ENCODE measurements at places on chromosomes 7 and 10.

GRCh38 chr10:44994752-44995530 lies 5.8 kb upstream of the ZNF22 start:
- no peak for DNase-seq

DNA sequence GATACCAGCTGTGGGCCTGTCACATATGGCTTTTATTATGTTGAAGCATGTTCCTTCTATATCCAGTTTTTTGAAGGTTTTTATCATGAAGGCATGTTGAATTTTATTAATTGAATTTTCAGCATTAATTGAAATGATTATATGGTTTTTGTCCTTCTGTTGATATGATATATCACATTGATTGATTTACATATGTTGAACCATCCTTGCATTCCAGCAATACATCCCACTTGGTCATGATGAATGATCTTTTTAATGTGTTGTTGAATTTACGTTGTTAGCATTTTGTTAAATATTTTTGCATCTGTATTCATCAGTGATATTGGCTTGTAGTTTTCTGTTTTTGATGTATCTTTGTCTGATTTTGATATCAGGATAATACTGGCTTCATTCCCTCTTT lies 21.2 kb downstream of the PRSS37 start:
- DNase-seq = no peak

GRCh38 chr7:65746398-65746669 lies 126.5 kb upstream of the VKORC1L1 start:
- no peak for DNase-seq

DNA sequence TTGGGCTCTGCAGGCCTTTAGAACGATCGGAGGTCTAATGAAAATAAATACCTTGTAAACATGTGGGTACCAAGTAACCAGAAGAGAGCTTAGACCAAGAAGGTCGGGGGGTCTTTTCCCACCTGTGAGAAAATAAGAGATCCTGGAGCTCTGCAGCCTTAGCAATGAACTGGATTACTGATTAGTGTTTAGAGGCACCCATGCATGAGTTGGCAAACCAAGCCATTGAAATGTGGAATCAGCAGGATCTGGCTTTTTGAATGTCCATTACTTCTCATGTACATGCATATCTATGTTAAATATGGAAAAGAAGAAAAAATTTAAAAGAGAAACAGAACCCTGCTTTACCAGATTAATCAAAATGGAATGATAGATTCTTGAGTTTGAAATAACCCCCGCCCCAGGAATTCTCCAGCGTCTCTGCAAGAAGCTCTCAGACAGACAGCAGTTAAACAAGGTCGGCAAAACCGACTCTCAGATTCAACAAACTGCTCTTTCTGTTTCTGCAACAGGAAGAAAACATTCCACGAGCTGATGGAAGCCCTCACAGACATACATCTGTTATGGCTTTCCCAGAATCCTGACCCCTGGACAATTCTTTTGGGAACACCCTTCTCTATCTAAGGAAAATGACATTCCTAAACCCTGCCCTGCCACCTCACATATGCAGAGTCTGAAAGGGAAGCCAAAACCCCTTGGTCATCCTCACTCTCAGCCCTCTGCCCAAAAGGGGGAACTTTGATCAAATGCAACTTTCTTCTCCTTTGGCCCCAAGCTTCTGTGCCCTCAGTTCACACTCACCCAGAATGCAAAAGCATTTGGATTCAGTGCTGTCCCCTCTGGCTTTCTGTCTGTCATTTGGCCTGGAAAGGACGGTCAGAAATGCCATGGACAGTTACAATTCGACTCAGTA lies 78.7 kb upstream of the EN2 start:
- DNase-seq = no peak

GRCh38 chr10:131792809-131793208 lies 108.0 kb upstream of the PPP2R2D start:
- DNase-seq = no peak

- no peak for DNase-seq
Measured at GRCh38 chr7:27223941-27224575, 18.5 kb upstream of the EVX1 start.

- DNase-seq = no peak
Measured at GRCh38 chr7:55962014-55962413, 2.4 kb upstream of the NIPSNAP2 start.

DNA sequence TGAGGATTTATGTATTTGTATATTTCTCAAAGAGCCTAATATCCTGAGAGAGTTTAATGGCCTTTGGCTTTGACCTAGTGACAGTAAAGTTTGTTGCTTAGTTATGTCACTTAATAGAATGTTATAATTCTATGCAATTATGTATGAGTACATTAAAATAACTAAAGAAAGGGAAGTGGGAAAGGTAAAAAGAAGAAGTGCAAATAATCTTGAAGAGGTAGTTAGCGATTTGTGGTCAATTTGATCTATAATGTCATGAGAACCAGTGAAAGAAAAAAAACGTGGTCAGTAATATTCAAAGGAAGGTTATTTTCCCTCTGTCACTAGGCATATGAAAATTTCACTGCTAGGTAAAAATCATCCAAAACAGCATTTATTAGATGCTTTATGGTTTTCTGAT lies 143.4 kb upstream of the LSM8 start:
- DNase-seq = no peak

DNA sequence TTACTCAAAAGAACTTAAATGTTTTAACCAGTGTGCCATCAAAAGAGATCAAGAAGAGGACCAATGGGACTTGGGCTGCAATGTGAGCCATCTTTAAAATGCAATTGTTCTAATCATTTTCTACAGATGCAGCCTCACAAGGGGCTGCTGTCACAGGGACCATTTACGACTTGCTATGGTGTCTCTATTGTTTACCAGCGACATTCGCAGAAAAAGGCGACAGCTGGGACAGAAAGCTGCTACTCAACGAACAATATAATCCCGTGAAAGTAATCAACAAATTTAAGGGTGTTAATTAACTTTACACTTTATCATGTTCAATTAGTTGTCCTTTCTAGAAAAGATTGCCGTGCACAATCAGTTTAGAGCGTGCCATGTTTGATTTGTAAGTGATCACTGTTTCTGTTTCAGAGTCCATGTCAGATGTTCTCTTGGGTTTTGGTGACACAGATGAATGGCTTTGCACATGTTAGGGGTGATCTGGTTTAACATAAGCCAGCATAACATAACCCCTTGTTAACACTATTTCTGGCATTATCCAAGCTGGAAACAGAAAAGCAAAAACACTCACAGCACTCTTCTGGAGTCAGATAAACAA lies 110.8 kb downstream of the HIBADH start:
- DNase-seq = no peak

GRCh38 chr7:113374955-113375354 lies 256.6 kb upstream of the SMIM30 start:
- no peak for DNase-seq

DNA sequence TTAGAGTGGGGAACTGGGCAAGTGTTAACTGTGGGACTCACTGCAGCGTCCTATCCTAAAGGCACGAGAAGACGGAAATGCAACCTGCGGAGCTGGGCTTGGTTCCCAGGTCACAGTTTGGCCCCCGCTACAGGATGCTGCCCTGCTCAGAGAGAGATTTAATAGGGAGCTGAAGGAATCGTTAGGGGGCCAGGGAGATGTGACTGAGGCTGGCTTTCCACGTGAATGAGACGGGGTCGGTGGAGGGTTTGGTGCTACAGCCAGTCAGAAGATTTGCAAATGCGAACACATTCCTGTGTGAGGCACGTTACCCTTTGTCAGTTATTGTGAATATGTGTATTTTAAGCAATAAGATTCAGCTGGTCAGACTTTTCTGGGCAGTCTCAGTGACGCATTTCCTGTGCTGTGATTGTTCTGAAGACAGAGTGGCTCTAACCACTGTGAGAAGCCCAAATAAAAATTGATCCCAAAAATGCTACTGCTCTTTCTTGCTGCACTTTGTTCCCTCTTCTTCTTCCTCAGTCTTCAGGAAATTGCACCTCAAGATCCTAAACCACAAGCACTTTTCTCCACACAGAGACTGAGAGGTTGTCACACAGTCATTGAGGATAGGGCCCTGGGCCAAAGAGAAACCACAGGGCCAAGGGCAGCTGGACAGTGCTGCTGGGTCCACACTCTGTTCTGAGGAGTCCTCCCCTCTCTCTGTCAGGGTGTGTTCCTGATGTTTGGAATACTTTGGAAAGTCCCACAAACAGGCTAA lies 21.2 kb downstream of the CYP17A1 start:
- no peak for DNase-seq

DNA sequence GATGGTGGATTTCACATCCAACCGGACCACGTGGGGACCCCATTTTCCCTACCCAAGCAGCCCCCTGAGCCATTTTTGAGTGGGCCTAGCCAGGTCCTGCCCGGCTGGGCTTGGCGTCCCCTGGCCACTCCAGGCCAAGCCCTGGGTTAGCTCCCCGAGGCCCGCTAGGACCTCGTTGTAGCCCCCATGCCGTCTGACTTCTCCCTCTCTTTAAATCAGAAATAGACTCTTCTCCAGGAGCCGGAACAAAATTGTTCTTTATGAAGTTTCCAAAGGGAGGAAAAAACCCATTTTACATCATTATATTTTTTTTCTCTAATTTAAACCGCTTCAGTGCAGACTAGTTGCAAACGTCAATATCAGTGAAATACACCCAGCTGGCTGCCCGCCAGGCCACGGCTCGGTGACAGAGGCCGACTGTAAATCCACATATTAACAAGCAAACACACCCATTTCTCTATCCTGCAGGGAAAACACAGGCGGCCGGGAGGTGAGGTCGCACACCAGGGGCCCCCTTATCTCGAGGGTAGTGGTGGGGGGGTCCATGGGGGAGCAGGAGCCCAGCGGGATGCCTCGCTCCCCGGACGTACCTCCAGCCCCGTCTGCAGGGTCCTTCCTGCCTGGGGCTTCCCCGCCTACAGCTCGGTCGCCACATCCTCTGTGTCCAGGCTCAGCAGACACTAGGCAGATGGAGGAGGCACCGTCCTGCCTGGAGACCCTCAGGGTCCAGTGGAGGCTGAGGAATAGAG lies 72.7 kb downstream of the ELFN1 start:
- DNase-seq = no peak

DNA sequence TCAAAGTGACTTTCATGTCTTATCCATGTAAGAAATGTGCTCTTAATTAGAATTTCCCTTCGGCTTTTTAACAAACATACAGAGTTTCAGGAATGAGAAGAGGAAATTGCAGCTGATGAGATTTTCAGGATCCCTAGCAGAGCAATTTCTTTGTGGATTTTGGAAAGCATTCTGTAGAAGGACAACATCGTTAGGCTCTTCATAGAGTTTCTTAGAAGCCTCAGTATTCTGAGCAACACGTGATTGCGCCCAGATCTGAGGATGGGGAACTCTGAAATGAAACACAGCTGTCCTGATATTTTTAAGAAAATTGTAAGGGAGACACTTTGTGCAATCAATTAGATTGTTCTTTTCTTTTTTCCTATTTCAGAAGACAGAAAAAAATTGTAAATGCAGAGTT lies 85.8 kb downstream of the LHFPL3 start:
- no peak for DNase-seq

DNA sequence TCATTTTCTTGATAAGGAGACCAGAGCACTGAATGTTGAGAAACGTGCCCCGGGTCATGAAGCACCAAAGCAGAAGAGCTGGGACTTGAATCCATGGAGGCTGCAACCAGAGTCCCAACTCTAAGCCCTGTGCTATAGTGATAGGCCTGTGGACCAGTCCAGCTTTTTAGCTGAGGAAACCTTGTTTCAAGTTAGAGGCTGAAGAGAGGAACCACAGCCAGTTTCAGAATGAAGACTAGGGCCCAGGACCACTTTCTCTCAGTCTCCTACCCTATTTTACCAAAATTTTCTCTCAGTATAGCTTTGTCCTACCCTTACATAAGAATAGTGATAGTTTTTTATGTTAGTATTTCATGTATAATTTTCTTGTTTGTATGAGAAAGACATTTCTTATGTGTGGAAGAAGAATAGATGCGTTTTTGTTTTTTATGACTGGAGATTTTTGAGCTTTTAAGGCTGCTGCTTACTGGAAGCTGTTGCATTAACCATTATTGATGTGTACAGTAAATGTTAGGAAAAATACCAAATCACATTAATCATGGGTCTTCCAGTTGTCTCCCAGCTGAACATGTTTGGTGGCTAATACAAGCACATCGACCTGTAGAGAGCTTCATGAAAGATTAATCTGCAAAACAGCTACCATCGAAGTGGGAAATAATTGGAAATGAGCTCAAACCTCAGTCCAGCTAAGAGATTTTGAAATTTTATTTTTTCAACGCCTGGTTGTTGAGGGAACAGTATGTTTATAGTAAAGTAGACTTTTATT lies 45.0 kb upstream of the CSTF2T start:
- DNase-seq = no peak

- DNase-seq = no peak
Measured at GRCh38 chr7:129824291-129825208, 128.2 kb downstream of the UBE2H start.

DNA sequence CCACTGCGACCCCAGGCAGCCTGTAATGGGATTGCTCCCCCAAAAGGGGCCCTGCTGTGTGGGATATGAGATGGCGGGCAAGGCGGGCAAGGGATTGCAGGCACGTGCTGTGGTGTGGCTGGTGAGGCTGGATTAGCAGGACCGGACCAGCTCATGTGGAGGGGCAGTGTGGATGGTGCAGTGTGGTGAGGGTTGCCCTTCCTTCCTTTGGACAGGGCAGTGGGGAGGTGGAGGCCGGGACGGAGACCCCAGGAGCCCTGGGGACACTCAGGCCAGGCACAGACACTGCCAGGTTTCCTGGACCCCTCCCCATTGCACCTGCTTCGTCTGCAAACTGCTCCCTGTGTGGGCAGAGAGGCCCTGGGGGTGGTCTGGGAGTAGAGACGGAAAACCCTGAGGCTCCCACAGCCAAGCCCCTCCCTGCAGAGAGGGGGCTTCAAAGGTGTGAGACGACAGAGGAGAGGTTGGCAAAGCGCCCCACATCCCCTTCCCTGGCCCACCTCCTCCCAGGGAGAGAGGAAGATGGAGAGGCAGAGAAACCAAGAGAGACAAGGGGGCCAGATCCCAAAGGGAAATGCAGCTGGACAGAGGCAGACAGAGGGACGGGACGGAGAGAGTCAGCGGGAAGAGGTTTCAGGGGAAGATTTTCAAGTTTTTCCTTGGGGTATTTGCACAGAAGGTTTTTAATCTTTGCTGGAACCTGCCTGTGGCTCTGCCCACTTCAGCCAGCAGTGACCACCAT lies 89.2 kb downstream of the MICALL2 start:
- no peak for DNase-seq

- no peak for DNase-seq
Measured at GRCh38 chr10:608331-609261, 80.9 kb downstream of the DIP2C start.

DNA sequence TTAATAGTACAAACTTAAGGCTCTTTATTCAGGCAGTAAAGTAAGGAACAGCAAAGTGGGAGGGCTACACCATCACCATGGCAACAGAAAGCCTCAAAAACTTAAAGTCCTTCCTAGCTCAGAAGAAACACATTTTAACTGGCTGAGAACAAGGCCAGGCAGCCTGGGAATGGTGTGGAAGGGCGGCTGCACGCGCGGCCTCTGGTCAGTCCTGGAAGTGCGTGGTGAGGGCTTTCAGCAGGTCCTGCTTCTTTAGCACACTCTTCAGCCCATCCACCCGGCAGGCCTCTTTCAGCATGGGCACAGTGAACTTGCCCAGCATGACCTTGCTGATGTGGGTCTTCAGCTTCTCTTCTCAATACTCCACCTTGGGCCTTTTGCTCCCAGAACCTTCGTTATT lies 133.0 kb downstream of the CYP26A1 start:
- DNase-seq = no peak

GRCh38 chr7:82289152-82289535 lies 154.4 kb downstream of the CACNA2D1 start:
- DNase-seq = no peak

- DNase-seq = no peak
Measured at GRCh38 chr7:73983437-73984164, 44.4 kb upstream of the ELN start.

GRCh38 chr10:14806318-14806717 lies 31.5 kb downstream of the CDNF start:
- no peak for DNase-seq

GRCh38 chr7:51154201-51154600 lies 162.4 kb downstream of the COBL start:
- no peak for DNase-seq
